Activated CD4-positive, alpha-beta T cell treated with anti-CD3 and anti-CD28 coated beads for 1 hour (primary cell): ENCODE measurements at places on chromosomes 2 and 18.

GRCh38 chr18:54555286-54555685, 35.8 kb upstream of the DYNAP start:
- no peak for DNase-seq

- DNase-seq = no peak
Observed at GRCh38 chr2:142131010-142131669, at the start of gene LRP1B. TSS of gene LRP1B (minus strand) at chr2:142131016. CDS start at chr2:142130729, 287 bp downstream.

DNA sequence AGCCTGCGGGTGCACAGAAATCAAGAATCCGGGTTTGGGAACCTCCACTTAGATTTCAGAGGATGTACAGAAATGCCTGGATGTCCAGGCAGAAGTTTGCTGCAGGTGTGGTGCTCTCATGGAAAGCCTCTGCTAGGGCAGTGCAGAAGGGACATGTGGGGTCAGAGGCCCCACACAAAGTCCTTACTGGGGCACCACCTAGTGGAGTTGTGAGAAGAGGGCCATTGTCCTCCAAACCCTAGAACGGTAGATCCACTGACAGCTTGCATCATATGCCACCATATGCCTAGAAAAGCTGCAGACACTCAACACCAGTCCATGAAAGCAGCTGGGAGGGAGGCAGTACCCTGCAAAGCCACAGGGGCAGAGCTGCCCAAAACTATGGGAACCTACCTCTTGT, 833.0 kb downstream of the TMEM182 start:
- DNase-seq = no peak

DNA sequence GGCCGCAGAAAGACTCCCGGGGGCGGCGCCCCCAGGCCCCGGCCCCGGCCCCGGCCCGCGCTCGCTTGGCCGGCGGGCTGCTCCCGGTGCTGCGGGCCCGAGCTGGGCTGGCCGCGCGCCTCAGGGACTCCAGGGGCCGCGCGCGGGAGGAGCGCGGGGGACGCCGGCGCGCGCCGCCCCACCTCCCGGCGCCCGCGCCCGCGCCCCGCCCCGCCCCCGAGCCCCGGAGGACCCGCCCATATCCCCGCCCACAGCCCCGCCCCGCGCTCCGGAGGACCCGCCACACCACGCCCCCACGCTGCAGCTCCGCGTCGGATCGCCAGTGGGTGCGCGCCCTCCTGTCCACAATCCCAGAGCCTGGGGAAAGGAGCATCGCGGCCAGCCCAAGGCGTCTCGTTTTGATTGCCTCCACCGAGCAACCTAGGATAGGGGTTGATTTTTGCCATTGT, at the start of gene PARD6G:
PARD6G (minus strand) TSS at position 122 of the 449 bp plus-strand sequence. CDS start 166 bp downstream, outside the sequence.
- peak; percentile 18 for DNase-seq

- DNase-seq = no peak
Observed at GRCh38 chr2:9897846-9898245, 53.6 kb upstream of the GRHL1 start.
